Tibial nerve (tissue), 4 donors: ENCODE measurements at places on chromosomes 16 and 17. TPM values are rescaled to one million over a fixed set of nuclear protein-coding genes. Genes with fewer than 3 reads are reported as not detected.

Gene MARVELD3
- not detected for total RNA-seq

GRCh38 chr16:17138801-17139200 is 332.0 kb downstream of the XYLT1 start:
- no peaks in the 10 kb centered on the region for H3K4me1 ChIP-seq
- no peak for DNase-seq

Gene CMTM4
- total RNA-seq = 22.7 TPM

Gene KRT40
- total RNA-seq = not detected

- H3K4me3 ChIP-seq = no peak overlapping the region
- H3K36me3 ChIP-seq = peaks cover 56% of the 10 kb centered on the region
- H3K27ac ChIP-seq = no peak overlapping the region
- DNase-seq = no peak
- H3K27me3 ChIP-seq = no peaks in the 10 kb centered on the region
Measured at GRCh38 chr17:50692448-50693035, 15.2 kb downstream of the ANKRD40 start.

DNA sequence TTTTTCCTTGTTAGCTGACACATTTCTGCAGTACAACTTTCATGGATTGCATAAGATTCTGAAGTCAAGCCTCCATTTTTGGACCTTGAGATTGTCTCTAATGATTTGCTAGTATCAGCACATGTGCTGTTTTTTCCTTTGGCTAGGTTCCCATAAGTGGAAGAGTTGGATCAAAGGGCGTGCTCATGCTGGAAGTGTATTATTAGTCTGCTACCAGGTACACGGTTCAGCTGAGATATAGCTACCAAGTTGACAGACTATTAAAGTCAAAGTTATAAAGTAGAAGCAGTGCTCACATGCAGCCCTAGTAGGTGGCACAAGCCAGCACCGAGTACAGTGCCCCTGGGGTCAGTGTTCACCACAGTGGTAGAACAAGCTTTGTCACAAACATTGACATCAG is 3.2 kb downstream of the FAHD1 start:
- peaks cover 43% of the 10 kb centered on the region for H3K36me3 ChIP-seq
- no peaks in the 10 kb centered on the region for H3K27me3 ChIP-seq
- no peak overlapping the region for H3K4me3 ChIP-seq
- no peak for DNase-seq
- H3K27ac ChIP-seq = no peak overlapping the region

Gene FAM20A
- 36.5 TPM for total RNA-seq

Gene IRX5
- not detected for total RNA-seq

- H3K27ac ChIP-seq = no peak overlapping the region
- H3K4me3 ChIP-seq = no peak overlapping the region
- H3K27me3 ChIP-seq = no peaks in the 10 kb centered on the region
Measured at GRCh38 chr16:22941970-22942501, 128.1 kb downstream of the HS3ST2 start.

DNA sequence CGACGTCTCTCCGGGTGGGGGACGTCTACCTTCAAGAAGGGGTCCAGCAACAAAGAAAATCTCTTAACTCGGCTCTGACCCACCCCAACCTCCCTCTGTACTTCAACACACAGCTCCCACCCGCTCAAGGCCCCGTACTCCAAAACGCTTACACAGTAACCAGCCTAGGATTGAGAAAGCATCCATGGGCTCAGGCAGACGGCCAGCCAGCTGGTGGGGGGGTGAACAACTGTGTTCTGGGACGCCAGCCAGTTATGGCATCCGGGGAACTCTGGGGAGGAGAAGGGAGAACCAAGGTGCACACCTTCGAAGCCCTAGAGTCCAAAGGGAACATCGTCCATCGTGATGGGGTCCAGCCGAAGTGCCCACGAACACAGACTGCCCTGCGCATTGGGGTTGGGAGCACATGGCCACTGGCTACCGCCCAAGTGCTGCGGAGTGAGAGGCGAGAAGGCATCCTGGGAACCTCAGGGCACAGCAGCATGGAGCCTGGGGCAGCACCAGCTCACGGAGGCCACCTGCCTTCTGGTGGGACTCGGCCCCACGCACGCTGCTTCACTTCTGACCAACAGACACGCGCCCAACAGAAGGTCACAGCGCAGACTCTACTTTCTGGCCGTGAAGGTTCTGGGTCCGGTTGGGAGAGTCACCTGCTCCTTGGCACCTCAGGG is 14.3 kb downstream of the SLC16A3 start:
- no peak overlapping the region for H3K4me3 ChIP-seq
- DNase-seq = peak; percentile 83
- peaks cover 4% of the 10 kb centered on the region for H3K36me3 ChIP-seq
- no peaks in the 10 kb centered on the region for H3K27me3 ChIP-seq
- peak overlapping the region; percentile 80 for H3K27ac ChIP-seq
- peaks cover 97% of the 10 kb centered on the region for H3K4me1 ChIP-seq

- no peaks in the 10 kb centered on the region for H3K36me3 ChIP-seq
- peaks cover 2% of the 10 kb centered on the region for H3K27me3 ChIP-seq
- no peak overlapping the region for H3K27ac ChIP-seq
- DNase-seq = no peak
- peaks cover 26% of the 10 kb centered on the region for H3K4me1 ChIP-seq
- H3K4me3 ChIP-seq = peak overlapping the region; percentile 29
Measured at GRCh38 chr17:74860229-74860871, 665 bp upstream of the GRIN2C start.

Gene AANAT
- total RNA-seq = not detected

- H3K36me3 ChIP-seq = peaks cover 5% of the 10 kb centered on the region
- no peak overlapping the region for H3K4me3 ChIP-seq
- H3K4me1 ChIP-seq = no peaks in the 10 kb centered on the region
- DNase-seq = no peak
- H3K27ac ChIP-seq = no peak overlapping the region
Measured at GRCh38 chr17:8237175-8237574, 10.7 kb downstream of the CTC1 start.

GRCh38 chr17:37833237-37833859 is 88.5 kb upstream of the HNF1B start:
- DNase-seq = no peak
- no peak overlapping the region for H3K27ac ChIP-seq
- H3K27me3 ChIP-seq = no peaks in the 10 kb centered on the region
- no peak overlapping the region for H3K4me3 ChIP-seq
- H3K36me3 ChIP-seq = no peaks in the 10 kb centered on the region

DNA sequence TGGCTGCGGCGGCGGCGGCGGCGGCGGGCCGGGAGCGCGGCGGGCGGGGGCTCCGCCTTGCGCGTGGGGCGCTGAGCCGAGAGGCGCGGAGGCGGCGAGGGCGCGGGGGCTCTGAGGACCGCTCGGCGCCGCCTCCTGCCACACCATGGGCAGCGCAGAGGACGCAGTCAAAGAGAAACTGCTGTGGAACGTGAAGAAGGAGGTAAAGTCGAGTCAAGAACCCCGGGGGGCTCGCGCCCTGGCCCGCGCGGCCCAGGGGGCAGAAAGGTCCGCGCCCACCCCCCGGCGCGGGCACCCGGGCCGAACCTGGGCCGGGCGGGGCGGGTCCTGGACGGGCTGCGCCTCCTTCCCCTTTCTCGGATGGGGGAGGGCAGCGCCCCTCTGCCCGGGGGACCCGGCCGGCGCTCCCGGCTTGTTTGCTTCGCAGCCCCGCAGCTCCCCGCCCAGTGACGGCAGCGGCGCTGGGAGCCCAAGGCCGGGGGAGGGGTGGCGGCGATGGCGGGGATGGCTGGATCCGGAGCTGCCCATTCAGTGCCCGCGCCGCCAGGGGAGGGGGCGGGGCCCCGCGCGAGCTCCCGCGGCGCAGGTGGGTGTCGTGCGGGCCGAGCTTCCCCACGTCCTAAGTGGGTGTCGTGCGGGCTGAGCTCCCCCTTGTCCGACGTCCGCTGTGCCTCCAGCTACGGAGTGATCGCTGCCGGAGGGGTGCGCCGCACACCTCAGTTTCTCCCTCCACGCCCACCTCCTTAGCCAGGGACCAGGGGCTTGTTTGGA is 428 bp downstream of the SGSM2 start:
- H3K4me3 ChIP-seq = peak overlapping the region; percentile 55
- H3K27ac ChIP-seq = peak overlapping the region; percentile 87
- peaks cover 39% of the 10 kb centered on the region for H3K36me3 ChIP-seq

Gene SAMD14
- total RNA-seq = 0.90 TPM

DNA sequence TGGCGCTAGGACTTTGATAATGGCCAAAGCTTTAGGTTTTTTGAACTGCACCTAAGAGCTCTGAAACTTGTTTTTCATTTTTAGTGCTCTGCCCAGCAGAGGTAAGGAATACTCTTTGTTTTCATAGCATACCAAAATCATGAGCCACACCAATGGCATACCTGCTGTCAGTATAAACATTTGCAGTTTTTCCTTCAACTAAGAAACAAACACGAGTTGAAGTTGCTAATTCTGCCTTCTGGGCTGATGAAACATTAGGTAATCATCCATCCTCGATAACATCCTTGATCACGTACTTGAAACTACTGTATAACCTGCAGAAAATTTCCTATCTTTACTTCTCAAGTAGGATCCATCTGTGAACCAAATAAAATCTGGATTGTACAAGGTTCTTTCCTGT is 20.6 kb upstream of the B4GALNT2 start:
- H3K36me3 ChIP-seq = no peaks in the 10 kb centered on the region
- no peaks in the 10 kb centered on the region for H3K4me1 ChIP-seq
- H3K27me3 ChIP-seq = no peaks in the 10 kb centered on the region
- H3K27ac ChIP-seq = no peak overlapping the region
- no peak for DNase-seq
- no peak overlapping the region for H3K4me3 ChIP-seq

Gene CHST6
- under 0.01 TPM for total RNA-seq

Gene ZNF624
- total RNA-seq = 5.2 TPM

DNA sequence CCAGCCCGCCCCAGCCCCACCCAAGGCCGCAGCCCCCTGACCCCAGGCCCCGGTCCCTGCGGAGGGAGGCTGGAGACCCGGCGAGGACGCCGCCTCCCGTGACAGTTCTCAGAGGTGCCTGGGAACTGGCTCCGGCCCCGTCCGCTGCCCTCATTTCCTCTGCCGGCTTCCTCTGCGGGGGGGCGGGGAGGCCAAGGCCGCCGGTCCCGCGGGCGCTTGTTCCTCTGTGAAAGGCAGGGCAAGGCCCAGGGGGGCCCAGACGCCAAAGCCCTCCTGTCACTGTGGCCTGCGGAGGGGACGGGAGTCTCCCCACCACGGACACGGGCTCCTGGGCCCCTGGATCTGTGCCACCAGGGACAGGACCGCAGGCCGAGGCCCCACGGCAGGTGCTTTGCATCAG is 5.0 kb upstream of the PVALEF start:
- peak overlapping the region; percentile 12 for H3K4me3 ChIP-seq
- H3K27ac ChIP-seq = peak overlapping the region; percentile 60
- no peak for DNase-seq
- no peaks in the 10 kb centered on the region for H3K27me3 ChIP-seq
- no peaks in the 10 kb centered on the region for H3K36me3 ChIP-seq

Gene CDH8
- total RNA-seq = 0.22 TPM

- H3K36me3 ChIP-seq = no peaks in the 10 kb centered on the region
- no peak for DNase-seq
- H3K27me3 ChIP-seq = no peaks in the 10 kb centered on the region
- H3K4me1 ChIP-seq = no peaks in the 10 kb centered on the region
- H3K4me3 ChIP-seq = no peak overlapping the region
Measured at GRCh38 chr17:34118564-34118963, 136.5 kb upstream of the CCL2 start.

- H3K27ac ChIP-seq = no peak overlapping the region
- no peaks in the 10 kb centered on the region for H3K36me3 ChIP-seq
- no peak overlapping the region for H3K4me3 ChIP-seq
- no peak for DNase-seq
Measured at GRCh38 chr17:76314392-76315227, 6.5 kb upstream of the QRICH2 start.

DNA sequence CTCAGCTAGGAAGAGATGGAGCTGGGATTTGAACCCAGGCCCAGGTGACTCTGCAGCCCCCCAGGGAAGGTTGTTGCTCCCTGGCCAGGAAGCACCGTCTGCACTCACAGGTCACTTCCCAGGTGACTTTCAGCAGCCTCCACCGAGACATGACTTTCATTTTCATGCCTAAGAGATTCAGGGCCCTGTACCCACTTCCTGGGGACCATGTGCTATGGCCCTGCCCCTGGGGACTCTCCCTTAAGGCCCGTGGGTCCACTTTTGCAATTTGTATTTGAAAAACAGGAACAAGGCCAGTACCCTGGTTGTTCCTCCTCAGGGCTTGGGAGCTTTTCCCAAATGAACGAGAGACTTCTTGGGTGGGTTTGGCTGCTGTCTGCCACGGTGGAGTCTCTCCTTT is 191.0 kb downstream of the IRF8 start:
- no peak overlapping the region for H3K27ac ChIP-seq
- H3K4me3 ChIP-seq = no peak overlapping the region
- H3K27me3 ChIP-seq = no peaks in the 10 kb centered on the region
- H3K36me3 ChIP-seq = no peaks in the 10 kb centered on the region
- DNase-seq = no peak
- no peaks in the 10 kb centered on the region for H3K4me1 ChIP-seq

Gene KCNAB3
- 6.0 TPM for total RNA-seq
